Mesenchymal stem cell (in vitro differentiated cells and primary cell): ENCODE measurements at places on chromosomes 13 and 19.

DNA sequence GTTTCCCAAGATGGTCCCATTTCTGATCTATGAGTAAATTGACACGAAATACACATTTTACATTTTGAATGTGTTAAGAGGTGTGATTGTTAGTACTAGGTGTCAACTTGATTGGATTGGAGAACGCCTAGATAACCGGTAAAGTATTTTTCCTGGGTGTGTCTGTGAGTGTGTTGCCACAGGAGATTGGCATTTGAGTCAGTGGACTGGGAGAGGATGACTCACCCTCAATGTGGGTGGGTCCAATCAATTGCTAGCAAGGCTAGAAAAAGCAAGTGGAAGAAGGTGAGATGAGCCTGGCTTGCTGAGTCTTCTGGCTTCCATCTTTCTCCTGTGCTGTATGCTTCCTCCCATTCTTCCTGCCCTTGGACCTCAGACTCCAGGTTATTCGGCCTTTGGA is 960.7 kb upstream of the PCDH9 start:
- peak; percentile 26 for DNase-seq

DNA sequence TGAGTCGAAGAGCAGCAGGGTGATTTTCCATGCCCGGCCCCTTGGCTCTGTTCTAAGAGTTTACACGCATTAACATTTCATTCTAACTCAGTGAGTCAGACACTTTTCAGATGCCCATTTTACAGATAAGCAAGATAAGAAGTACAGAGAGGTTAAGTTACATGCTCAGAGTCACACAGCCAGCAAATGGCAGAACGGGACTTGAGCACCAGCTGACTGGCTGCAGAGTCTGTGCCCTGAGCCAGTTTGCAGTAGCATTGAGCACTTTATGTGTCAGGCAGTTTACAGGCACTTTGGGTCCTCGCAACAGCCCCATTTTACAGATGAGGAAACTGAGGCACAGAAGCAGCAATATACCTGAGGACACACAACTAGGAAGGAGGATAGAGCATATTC is 19.0 kb downstream of the CCDC8 start:
- DNase-seq, result no peak

GRCh38 chr13:70043685-70044084 is 63.9 kb upstream of the ATXN8OS start:
- DNase-seq, result peak; percentile 10

DNA sequence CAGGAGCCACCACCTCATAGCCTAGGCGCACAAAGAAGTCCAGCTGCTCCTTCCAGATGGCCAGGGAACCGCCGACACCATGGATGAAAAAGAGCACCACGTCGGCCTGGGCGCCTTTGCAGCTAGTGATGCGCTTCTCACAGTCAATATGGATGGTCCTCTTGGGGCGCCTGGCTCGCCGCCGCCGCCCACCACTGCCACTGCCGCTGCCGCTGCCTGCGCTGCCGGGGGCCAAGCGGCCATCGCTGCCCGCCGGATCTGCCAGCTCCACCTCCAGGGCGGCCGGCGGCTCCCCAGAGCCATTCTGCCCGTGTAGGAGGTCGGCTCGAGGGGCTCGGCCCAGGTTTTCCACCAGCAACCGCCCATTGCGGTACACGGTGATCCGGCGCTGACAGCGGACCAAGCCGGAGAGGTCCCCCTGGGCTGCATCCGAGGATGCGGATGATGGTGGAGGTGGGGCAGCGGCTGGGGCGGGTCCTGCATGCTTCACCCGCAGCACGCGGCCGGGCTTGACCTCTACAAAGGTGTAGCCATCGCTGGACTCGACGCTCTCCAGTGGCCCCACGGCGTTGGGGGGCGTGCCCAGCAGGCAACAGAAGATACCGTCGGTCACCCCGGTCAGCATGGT is 2.1 kb downstream of the ABHD8 start:
- no peak for DNase-seq

GRCh38 chr13:99085139-99085807 is 107.4 kb upstream of the DOCK9 start:
- DNase-seq, result peak; percentile 28

- peak; percentile 70 for DNase-seq
These were observed 389.2 kb downstream of the DIAPH3 start for GRCh38 chr13:59774491-59774971.

GRCh38 chr19:2628597-2628996 is 73.9 kb downstream of the GNG7 start:
- no peak for DNase-seq

- no peak for DNase-seq
These were observed 57.1 kb downstream of the IER2 start for GRCh38 chr19:13207237-13207845.

GRCh38 chr13:97344265-97345175 is 89.4 kb upstream of the RAP2A start:
- DNase-seq, result peak; percentile 70

GRCh38 chr19:4077800-4078684 is 11.3 kb upstream of the ZBTB7A start:
- peak; percentile 35 for DNase-seq

- DNase-seq, result peak; percentile 87
These were observed 47.7 kb downstream of the CYP4F22 start for GRCh38 chr19:15555759-15556633.
